NCI-H1694 (cell line): ENCODE measurements at places on chromosomes 6 and 20.
A peak's percentile ranks its signal among the peaks of the same experiment; 100 is the strongest.

DNA sequence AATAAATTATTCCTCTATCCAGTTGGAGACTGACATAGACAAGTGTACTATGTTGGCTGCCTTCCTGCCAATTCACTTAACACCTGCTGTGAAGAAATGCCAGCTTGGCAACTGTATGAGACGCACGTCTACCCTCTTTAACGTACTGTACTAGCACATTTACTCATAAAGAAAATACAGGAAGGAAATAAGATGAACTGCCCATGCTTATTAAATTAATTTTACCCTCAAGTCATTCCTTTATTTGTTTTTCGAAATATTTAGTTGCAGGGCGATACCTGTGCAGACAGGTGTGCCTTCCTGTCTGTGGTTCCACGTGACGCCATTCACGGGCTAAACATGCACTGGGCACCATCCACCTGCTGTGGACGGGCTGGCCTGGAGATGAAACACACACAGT is 52.0 kb downstream of the PSMG4 start:
- peak; percentile 59 for DNase-seq

- DNase-seq = no peak
Observed at GRCh38 chr6:122798099-122798641, 9.1 kb downstream of the SMPDL3A start.

DNA sequence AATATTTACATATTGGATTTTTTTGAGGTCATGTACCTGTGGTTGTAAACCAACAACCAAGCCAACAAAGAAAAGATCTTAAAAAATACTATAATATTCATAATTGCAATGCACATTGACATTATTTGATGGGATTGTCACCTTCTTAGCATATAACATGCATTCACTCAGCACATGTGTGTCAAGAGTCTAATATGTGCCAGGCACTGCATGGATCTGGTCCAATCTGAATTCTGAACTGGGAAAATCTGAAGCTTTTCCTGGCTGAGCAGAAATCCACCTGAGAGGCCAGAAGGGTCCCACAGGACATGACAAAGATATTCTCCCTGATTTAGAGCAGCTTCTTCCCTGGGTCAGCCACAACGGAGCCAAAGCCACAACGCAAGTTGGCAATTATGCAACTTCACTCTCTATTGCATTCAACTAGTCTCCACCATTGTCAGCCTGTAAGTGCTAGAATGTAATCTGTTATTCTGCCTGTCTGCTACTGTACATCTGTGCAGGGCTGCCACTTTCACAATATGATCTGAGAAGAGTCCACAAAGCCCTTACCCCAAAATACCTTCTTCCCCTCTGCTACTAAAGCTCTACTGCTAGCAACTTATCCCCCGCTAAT is 17.0 kb upstream of the DDO start:
- no peak for DNase-seq

GRCh38 chr6:13217206-13217905 is 111.0 kb downstream of the TBC1D7 start:
- DNase-seq = no peak

GRCh38 chr6:35427851-35428321 is 24.3 kb upstream of the FANCE start:
- no peak for DNase-seq

DNA sequence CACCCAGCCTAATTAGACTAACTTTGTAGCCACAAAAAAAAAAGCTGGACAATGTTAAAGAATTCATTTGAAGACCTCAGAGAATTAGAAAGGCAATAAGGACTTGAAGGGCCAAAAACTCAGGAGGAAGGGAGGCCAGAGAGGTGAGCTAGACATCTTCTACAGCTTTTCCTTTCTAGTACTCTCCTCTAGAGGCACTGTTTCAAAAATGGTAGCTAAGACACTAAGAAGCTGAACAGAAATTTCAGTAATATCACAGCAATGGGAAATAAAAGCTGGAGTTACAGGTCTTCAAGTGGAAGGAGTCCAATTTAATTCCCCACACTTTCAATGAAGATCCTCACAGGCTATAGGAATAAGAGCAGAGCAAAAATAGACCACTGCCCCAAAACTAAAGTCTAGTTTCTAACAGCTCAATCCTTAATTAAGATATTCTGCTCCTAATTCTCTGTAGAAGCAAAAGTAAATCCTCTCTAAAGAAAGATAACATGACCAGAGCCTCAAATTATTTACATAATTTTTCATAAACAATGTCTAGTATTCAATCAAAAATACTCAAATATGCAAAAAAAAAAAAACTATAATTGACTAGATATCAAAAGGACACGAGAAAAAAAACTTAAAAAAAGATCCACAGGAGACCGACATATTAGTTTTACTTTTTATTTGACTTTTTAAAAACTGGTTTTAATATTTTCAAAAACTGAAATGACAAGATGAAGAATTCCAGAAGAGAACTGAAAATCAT is 63.7 kb downstream of the RNGTT start:
- DNase-seq = no peak

DNA sequence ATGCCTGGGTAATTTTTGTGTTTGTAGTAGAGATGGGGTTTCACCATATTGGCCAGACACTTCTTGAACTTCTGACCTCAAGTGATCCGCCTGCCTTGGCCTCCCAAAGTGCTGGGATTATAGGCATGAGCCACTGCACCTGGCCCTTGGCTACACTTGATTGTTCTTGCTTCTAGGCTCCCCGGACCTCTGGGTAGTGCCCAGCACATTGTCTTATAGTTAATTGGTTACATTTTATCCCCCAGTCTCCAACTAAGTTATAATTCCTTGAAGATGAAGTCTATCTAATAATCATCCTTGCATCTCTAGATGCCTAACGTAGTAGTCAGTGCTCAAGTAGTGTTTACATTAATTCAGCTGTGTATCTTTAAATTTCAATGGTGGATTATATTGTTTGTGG is 11.8 kb downstream of the SMPDL3A start:
- no peak for DNase-seq

DNA sequence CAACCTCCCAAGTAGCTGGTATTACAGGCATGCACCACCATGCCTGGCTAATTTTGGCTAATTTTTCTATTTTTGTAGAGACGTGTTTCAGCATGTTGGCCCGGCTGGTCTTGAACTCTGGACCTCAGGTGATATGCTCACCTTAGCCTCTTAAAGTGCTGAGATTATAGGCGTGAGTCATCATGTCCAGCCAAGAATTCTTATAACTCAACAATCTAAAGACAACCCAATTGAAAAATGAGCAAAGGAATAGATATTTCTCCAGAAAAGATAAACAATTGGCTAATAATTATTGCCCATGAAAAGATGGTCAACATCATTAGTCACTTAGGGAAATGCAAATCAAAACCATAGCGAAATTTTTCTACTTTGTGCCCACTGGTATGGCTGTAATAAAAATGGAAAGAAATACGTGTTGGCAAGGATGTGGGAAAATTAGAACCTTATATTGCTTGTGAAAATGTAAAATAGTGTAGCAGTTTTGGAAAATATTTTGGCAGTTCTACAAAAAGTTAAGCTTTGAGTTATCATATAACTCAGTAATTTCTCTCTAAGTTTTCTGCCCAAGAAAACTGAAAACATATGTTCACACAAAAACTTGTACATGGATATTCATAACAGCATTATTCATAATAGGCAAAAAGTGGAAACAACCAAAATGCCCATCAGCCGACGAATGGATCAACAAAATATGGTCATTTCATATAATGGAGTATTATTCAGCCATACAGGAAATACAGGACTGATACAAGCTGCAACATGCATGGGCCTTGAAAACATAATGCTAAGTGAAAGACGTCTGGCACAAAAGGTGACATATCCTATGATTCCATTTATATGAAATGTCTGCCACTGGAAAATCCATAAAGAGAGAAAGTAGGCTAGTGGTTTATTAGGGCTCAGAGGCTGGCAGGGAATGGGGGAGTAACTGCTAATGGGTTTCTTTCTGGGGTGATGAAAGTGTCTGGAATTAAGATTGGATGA is 87.8 kb downstream of the UTRN start:
- no peak for DNase-seq

DNA sequence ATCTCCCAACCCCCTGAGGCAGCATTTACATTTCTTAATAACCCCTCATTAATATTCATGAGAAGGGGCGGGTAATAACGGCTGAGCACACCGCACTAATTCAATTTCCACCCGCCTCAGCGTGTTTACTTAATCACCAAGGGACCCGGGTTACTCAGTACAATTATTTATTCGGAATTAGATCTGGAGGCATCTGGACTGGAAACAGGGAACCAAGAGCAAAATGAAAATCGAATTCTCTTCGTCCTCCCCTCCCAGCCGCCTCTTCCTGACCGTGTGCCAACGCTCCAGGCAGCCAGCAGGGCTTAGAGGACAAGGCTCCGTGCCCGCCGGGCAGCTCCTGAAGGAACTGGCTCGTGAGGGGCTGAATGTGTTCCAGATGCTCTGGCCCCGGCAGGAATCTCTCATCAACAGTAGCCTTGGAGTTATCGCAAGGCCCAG is 23.5 kb upstream of the CTNNBL1 start:
- DNase-seq = peak; percentile 45
